ENCODE measurements at places on chromosomes 16 and 17.

DNA sequence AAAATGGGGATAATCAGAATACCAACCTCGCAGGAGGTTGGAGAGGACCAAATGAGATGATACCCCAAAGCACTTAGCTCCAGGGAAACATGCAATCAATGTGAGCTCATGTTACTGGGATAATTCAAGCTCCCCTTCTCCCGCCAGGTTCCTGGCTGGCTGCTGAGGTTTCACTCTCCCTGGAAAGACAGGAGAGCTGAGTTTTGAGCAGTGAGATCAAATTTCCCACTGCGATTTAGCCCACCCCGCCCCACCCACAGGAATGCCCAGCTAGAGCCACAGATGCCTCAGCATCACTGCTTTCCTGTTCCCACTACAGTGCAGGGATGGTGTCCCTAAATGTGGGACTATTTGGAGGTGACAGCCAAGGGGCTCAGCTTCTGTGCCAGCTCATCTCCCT lies 56.7 kb downstream of the ZNF423 start:
- DNase-seq: peak; percentile 11

DNA sequence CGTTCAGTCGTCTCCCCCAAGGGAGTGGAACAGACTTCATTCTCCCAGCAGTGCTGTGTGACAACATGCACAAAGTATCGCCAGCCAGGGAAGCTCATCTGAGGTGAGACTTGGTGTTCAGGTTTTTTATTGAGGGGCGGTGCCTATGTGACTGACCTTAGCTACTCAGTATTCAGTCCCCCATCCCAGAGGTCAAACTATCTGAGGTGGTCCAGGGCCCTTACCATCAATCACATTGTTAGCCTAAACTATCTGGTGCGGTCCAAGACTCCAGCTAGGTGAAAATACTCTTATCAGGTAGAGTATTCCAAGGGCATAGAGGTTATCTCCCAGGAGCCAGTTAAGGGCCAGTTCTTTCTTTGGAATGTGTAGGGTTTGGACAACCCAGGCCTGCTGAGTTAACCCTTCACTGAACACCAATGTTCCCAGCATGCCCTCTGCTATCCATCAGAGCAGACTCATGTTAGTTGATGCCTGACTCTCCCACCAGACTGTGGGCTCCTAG lies 5.4 kb upstream of the CACNG1 start:
- no peak for DNase-seq

- no peak for DNase-seq
Measured at GRCh38 chr17:27285516-27285915, 8.4 kb upstream of the WSB1 start.

DNA sequence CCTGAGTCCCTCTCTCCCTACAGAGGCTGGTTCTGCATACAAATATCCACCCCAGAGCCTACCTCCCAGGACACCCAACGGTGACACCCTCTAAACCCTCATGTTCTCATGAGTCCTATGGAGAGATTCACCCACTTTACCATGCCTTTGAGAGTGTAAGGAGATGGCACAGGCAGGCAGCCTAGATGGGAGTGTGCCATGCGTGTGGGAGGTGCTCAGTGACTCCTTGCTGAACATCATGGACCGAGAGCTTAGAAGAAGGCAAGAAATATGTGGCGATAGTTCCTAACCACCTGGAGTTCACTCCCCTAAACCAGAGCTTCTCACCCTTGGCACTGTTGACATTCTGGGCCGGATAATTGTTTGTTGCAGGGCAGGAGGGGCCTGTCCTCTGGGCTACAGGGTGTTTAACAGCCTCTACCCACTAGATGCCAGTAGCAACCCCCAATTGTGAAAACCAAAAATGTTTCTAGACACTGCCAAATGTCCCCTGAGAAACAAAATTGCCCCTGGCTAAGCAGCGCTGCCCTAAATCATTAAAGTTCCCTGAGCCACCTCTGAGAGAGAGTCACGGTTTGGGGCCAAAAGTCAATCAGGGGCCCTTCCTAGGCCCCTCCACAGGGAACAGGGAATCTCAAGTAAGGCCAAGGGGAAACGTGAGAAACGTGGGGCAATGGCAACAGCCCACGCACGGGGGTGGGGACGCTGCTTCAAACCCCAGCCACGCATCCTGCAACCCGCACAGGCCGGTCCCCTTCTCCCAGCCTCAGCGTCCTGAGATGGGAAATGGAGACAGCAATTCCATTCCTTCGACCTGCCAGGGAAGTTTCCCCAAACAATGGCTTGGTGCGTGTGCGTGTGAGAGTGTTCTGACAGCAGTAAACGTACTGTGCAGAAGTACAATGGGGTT lies 66.8 kb downstream of the C16orf78 start:
- no peak for DNase-seq

GRCh38 chr16:85391175-85391707 lies 221.9 kb upstream of the GSE1 start:
- no peak for DNase-seq

- DNase-seq: no peak
Measured at GRCh38 chr17:37088459-37088858, 139.7 kb downstream of the AATF start.

DNA sequence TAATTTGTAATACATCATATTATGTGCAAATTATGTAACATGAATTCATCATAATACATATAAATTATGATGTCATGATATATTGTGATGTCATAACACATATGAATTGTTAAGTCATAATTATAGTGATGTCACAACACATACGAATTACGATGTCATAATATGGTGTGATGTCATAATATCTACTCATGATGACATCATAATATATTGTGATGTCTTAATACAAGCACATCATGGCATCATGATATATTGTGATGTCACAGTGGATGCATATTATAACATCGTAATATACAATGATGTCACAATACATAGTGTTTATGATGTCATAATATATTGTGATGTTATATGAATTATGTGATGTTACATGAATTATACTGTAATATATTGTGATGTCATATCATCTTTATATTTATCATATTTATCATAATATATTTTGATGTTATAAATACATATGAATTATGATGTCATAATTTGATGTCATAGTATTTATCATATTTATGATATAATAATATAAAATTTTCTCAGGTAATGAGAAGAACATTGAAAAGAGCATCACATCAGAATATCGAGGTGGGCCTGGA lies 1793.0 kb downstream of the TP53TG3F start:
- DNase-seq: no peak

DNA sequence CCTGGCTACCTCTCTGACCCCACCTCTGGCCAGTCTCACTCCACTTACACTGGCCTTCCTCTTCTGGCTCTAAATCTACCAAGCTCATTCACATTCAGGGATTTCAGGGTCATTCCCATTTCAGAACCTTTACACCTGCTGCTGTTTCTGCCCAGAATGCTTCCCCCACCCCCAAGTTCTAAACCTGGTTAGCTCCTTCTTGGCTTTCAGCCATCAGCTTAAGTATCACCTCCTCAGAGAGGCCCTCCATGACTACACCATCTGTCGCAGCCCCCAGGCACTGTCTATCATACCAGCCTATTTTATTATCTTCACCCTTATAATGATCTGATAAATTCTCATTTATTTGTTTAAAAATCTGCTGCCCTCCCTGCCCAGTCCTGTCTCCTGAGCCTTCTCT lies 23.3 kb upstream of the NGFR start:
- no peak for DNase-seq

DNA sequence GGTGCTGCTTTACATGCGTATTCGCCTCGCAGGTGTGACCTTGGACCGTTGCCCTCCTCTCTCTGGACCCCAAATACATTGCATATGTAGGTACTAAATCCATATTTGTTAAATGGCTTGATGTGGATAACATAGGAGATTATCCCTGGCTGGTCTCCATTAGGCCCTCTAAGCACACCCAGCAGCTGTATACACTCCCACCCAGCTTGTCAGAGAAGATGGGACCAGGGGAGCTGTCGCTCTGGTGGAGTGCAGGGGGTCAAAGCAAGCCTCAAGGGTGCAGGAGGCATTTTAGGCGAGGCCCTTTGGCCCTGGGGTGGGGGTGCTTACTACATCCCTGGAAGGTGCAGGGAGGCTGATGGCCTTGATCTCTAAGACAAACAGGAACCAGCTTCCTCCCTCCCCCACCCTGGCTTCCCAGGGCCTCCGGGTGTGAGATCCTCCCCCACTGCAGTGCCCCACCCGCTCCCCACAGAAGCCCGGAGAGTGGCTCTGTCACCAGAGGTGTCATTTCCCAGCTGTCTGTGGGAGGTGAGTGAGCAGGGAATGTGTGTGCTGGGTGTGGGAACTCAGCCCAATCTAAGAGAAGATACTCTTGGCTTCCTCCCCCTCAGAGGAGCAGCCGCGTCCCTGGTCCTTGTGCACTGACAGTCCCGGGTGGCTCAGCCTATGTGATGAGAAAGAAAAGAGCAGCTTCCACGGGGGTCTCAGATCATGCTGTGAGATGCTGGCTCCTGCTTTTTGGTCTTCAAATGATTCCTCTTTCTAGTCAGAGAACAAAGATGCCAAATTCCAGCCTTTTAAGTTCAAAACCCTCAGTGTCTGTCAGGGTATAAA lies 1.4 kb upstream of the VAMP2 start:
- DNase-seq: no peak

DNA sequence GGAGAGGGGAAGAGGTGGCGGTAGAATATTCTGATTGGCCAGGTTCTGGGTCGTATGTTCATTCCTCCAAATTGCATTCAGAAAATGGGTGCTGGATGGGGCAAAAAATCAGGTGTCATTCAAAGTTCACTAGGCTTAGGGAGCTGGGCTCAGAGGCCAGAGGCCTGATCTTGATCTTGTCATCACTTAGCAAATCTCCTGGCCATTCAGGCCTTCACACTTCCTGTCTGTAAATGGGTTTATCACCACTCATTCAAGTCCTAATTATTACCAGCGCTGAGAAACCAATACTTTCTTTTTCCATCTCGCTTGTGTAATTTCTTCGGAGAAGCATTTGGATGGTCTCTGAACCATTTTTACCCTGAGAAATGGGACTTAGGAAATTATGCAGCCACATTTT lies 50.8 kb downstream of the BMERB1 start:
- DNase-seq: no peak

GRCh38 chr17:82752371-82753200 lies 721 bp downstream of the TBCD start:
- DNase-seq: no peak

DNA sequence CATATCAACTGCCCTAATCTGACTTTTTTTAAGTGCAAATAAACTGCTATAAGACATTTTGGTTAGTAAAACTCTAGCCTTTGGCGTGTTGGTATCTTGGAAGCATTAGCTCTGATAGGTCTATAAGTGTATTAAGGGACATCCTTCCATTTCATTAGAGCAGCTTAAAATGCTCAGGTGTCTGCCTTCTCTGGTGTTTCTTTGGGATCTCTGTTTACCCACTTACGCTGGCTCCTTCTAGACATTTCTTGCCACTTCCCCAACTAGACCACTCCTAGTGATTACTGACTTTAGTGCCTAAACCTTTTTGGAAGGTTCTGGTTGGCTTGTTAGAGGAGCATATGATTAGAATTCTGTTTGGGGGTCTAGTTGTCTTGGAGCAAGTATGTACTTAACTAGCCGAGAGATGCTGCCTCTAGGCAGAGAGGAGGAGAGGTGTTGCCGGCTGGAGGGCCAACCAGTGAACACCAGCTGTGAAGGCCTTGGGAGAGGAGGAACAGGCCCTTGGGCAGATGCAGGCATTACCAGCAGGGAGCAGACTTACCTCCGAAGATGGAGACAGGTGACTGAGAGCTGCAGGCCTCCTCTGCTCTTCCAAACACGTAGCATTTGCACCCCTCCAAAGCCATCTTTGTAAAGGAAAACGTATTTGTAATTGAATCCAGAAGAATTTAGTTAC lies 15.2 kb upstream of the CLEC18C start:
- no peak for DNase-seq

DNA sequence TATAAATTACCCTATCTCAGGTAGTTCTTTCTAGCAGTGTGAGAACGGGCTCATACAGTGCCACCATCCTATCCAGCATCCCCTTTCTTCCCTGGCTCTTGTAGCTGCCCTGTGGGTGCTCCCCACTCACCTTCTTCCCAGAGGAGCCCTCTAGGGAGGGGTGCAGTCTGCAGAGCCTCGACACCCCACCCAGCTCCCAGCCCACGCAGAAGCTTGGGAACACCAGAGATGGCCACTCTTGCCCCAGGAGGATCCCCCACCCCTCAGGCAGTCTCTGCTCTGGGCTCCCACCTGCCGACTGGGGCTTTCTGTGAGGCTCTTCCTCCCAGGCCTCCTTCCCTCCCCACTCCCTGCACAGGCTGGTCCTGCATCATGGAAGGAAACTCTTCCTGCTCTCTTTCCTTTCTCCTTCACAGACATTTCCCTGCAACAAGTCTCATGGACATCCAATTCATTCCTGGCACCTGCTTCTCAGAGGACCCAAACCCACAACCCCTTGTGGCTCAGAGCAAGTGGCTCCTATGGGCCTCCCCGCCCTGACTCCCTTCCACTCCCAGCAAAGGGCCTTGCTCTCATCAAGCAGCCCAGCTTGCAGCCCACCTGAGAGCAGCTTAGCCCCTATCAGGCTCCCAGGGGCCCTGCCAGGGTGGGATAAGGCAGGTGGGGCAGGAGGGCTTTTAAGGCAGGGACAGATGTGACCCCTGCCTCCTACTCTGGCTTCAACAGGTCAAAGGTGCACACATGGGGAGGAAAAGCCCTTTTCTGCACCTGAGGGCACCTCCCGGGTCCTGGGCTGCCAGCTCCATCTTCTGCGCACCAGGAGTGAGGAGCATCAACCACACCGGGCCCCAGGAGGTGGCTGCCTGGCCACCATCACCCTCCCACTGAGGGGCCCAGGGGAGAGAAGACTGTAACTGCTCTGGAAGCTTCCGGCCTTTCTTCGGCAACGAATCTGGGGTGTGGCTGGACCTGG lies 263.8 kb upstream of the TNRC6C start:
- no peak for DNase-seq

DNA sequence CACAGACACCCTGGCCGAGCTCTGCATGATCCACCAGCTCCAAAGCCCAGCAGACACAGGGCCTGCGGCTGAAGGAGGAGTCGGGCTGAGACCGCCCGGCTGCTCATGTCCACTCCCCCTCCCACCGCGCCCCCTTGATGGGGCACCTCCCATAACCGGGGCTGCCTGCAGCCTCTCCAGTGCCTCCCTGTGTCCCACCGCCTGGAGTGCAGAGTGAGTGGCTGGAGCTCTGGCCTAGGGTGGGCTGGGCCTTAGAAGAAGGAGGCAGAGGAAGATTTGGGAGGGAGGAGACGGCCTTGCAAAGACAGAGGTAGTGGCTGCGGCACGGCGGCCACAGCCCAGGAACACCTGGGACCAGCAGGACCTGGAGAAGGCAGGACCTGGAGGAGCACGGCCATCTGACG lies 4.0 kb downstream of the CBFA2T3 start:
- no peak for DNase-seq

DNA sequence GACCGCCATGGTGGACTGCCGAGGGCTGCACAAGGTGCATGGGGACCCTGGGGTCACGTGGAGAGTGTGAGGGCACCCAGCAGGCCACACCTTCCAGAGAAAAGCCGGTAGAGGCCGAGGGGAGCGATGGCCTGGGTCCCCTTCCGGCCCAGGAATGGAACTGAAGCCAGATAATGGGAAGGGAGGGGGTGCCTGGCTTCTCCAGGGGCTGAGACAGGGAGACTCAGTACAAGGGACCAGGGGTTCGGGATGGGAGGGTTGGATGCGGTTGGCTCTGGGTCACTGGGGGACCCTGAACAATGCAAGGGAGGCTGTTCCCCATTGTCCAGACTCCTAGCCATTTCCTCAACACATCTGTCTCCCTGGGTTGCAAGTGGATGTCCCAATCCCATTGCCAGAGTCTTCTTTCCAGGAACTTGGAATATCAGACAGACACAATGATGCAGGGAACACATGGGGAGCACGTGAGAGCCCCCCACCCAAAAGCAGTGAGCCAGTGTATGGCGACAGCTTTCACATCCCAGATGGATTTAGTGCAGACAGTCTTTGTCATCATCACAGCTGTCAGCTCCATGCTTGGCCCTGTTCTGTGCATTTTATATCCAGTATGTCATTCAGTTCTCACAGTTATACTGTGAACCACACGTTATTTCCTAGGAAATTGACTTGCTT lies 23.6 kb upstream of the DNAI2 start:
- no peak for DNase-seq

Measured in H4 (cell line).